Activated CD4-positive, CD25-positive, alpha-beta regulatory T cell (primary cell): ENCODE measurements at places on chromosomes 1 and 21.

DNA sequence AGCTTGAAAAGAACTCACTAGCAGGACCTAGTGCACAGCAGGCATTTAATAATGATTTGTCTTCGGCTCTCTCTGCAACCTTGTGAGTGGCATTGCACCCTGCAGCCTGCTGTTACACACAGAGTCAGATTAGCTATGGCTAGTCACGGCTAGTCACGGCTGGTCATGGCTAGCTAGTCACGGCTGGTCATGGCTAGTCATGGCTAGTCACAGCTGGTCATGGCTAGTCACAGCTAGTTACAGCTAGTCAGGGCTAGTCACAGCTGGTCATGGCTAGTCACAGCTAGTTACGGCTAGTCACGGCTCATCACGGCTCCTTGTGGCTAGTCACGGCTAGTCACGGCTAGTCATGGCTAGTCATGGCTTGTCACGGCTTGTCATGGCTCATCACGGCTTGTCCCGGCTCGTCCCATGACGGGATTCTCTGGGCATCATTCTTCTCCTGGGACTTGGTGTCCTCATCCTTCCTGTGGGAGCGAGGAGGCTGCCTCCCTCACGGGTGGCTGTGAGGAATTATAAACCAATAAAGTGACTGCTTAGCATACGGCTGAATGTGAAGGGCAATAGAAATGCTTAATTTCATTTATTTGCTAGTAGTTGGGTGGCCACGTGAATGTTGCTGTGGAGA lies 12.5 kb upstream of the KIF26B start:
- no peak for DNase-seq

- DNase-seq = no peak
Observed at GRCh38 chr1:70993798-70994197, 53.8 kb downstream of the PTGER3 start.

GRCh38 chr1:151993734-151994496 lies at the start of gene S100A10:
Gene S100A10, minus strand, starts transcription at chr1:151993859. Its CDS starts 7,629 bp downstream, at chr1:151986230.
- peak; percentile 65 for DNase-seq

DNA sequence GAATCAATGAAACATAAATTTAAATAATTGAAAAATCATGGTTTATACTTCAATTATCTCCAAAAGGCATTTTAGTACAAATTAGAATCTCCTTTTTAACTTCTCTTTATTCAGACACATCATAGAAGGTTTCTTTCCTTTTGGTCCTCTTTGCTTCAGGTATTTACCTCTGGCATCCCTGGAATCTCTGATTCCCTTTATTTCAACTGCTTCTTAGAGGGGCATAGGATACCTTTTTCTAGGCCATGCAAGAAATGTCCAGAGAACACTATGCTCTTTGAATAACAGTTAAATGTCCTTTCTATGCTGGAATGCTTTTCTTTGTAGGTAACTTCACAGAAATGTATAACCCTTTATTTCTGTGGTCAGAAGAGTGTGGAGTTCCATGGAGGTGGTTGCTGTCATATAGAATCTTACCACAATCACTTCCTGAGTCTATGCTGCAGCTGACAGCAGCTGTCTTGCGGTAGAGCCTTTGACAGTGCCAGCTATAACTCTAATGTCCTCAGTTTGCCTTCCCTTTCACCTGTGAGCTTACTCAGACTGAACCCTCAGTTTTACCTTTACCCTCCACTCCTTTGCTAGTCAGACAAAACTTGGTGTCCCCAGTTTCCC lies 8.6 kb downstream of the LAMC2 start:
- DNase-seq = no peak

GRCh38 chr1:47211796-47212269 lies 20.2 kb downstream of the TAL1 start:
- DNase-seq = no peak

- DNase-seq = no peak
Observed at GRCh38 chr1:167122568-167122967, 28.7 kb downstream of the STYXL2 start.

DNA sequence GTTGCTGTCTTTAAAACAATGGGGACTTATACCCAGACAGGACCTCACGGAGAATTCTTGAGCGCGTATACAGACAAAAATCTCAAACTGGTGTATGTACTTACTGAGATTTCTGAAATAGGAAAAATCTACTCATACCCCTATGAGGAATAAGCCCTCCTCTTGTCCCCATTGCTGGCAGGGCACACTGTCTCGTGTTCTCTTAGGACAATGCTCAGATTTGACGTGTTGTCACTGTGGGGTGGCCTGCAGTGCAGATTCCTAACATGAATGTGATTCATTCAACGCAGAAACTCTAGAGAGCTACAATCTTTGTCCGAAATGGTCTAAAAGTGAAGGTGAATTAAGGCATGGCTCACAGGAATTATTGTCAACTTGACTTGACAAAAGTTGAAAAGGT lies 31.1 kb upstream of the PDE9A start:
- no peak for DNase-seq

GRCh38 chr1:20589331-20590278 lies 708 bp downstream of the CDA start:
- no peak for DNase-seq

- DNase-seq = no peak
Observed at GRCh38 chr1:10943991-10944730, 68.3 kb upstream of the TARDBP start.

DNA sequence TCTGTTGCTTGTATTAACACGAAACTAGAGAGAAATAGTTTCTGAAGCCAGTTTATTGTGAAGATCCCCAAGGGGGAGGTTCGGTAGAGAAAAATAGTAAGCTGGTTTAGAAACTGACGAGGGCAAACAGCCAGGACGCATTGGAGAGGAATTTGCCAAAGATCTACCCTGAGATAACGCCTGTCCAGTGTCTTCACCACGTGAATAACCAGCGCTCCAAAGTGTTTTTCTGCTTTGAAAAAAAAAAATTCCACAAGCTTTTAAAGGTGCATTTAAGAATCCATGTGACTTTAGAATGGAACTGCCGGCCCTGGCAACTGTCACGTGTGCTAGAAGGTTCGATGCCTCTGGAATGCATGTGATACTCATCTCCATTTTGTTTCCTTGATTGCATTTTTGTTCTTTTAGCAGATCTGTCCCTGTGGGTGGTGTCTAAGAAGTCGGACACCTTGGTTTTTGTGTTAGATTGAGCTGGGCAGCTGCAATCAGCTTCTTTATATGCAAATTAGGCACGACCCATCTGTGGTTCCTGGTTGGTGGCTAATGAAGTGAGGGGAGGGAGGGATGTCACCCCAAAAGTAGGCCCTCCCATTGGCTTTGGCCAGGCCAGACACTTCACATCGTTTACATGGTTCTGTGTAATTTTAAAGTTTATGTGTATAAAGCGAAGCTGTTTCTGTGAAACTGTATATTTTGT lies 1.3 kb upstream of the THAP3 start:
- no peak for DNase-seq

DNA sequence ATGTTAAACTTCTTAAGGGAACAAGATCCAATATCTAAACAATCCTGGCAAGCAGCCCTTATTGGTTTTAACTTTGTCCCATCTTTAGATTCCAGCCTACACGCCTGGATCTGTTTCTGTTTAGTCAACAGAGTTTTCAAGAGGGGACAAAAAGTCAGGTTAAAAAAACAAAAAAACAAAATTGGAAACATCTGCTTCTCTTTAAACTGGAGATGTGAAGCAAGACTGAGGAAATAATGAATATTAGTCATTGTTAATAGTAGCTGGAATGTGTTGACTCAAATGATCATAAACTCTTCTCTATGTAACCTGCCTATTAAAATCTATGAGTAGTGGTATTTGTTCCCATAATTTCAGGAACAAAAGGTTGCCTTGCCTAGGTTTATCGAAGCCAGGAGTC lies 55.0 kb downstream of the NID1 start:
- DNase-seq = no peak

DNA sequence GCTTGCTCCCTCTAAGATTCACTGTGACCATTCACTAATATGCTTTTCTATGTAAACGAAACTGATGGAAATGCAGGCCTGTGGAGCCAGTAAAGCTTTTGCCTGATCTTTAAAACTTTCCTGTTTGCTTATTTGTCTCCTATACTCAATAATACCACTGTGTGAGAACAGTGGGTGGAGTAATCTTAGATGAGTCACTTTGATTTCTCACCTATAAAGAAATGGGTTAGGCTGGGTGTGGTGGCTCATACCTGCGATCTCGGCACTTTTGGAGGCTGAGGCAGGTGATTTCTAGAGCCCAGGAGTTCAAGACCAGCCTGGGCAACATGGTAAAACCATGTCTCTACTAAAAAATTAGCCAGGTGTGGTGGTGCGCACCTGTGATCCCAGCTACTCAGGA lies 70.8 kb downstream of the RWDD3 start:
- no peak for DNase-seq

DNA sequence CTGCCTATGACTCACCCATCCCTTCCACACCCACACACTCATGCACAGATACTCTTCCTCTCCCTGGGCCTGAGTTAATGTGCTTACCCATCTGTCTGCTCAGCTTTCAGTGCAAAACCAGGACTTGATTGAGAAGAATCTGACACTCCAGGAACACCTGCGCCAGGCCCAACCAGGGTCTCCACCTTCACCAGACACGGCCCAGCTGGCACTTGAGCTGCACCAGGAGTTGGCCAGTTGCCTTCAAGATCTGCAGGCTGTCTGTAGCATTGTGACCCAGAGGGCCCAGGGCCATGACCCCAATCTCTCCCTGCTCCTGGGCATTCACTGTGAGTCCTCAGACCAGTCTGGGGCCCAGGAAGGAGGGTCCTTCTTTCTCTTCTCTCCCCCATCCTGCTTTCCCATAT lies 3.5 kb upstream of the SH3BGRL3 start:
- DNase-seq = no peak

DNA sequence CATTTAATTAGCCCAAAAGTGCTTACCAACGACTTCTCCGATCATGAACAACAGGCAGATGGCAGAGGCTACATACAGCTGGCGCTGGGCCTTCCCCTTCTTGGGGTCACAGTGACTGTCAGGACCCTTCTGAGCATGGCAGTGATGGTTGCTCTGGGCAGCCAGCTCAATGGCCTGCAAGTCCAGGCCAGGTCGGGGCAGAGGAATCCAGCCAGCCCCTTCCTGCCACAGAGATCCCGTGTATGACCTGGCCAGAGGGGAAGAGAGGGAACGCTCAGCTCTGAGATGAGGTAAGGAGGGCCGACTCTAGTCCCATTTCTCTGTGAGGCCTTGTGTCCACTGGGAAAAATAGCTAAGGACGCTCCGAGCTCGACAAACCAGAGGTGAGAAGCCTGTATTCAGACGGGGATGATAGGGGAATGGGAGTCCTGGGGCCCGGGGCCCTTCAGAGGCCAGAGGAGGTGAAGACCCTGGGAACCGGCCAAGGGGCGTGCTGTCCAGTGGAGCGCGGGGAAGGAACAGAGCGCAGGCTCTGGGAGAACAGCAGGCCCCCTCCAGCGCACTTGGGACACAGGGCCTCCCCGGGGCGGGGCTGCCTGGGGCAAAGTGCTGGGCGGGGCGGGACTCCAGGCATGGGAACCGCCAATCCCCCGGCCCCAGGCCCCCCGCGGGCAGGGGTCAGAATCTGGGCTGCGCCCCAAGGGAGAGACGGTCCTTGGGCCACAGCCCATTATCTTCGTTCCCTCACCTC lies 772 bp downstream of the SLC30A2 start:
- DNase-seq = no peak

- DNase-seq = no peak
Observed at GRCh38 chr1:111665497-111665896, 45.9 kb downstream of the RAP1A start.

- no peak for DNase-seq
Observed at GRCh38 chr1:165886193-165886592, 58.8 kb downstream of the UCK2 start.

DNA sequence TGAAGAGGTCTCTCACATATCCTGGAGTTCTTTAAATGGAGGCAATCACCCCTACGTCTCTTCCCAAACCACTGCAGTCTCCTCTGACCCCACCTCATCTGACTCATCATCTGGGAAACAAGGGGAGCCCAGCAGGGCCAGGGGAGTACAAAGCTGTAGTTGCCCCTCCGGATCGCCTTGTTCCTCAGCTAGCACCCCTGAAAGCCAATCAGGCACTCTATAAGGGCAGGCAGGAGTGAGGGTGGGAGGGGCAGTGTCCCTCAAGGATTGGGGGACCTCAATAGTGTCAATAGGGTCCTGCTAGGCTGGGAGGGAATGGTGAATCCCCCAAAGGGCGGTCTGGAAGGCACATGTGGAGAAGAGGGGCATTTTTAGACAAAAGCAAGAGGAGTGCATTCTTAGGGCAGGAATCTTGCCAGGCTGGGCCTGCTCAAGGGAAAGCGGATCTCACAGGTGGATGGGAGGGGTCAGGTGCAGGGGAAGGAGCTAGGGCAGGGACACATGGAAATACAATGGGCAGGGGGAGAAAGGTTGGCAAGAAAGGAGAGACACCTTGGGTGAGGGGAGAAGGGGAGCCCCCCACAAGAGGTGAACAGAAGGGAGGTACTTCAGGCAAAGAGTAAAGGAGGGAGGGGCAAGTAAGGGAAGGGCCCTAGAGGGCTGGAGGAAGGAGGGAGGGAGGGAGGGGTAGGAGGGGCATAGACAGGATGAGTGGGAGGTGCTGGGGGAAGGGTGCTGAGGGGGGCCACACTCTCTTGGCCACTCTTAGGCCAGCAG lies 5.8 kb downstream of the SHISA4 start:
- DNase-seq = no peak

GRCh38 chr1:31931593-31932225 lies 6.5 kb downstream of the PTP4A2 start:
- no peak for DNase-seq

DNA sequence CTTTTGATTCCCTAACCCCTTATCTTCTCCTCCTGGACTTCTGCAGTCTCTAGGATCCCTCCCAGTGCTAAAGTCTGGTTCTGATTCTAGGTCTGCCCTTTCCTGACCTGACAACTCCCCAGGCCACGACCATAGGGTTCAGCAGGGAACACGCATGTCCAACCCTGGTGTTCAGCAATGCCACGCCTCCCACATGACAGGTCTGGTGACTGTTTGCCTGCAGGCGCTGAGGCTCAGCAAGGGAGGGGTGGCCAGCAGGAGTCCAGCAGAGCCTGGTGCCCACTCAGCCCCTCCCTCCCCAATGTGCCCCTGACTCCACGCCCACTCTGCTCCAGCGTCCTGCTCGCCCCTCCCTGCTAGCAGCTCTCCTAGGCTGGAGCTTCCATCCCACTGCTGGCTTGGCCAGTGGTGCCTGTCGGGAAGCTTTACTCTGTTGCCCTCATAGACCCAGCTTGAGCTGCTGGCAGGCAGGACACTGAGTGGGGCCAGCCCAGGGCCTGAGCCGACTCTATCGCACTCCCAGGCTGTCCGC lies 17.3 kb downstream of the SLC9A1 start:
- DNase-seq = no peak

GRCh38 chr1:169572187-169572586 lies 14.1 kb downstream of the F5 start:
- no peak for DNase-seq

DNA sequence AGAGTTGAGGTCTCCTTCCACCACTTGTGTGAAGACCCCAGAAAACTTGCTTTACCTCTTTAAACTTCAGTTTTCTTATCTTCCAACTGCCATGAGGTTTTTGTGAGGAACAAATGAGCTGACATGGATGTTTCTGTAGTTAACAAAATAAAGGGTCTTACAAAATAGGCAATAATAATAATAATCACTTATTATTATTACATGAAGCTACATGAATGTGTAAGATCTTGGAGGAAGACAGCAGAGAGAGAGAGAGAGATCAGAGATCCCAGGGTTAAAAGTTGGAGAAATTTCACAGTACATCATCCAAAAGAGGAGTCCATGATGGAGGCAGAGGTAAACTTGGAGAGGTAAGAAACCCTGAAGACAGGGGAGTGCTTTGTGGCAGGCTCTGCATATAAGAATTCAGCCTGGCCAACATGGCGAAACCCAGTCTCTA lies 10.7 kb downstream of the RCC1 start:
- DNase-seq = no peak

- DNase-seq = no peak
Observed at GRCh38 chr1:5967351-5968160, 24.7 kb downstream of the NPHP4 start.
